ENCODE measurements at places on chromosomes 16 and 17.
A peak's percentile ranks its signal among the peaks of the same experiment; 100 is the strongest.

GRCh38 chr17:30161601-30162000 is 45.0 kb downstream of the NSRP1 start:
- no peak for DNase-seq

DNA sequence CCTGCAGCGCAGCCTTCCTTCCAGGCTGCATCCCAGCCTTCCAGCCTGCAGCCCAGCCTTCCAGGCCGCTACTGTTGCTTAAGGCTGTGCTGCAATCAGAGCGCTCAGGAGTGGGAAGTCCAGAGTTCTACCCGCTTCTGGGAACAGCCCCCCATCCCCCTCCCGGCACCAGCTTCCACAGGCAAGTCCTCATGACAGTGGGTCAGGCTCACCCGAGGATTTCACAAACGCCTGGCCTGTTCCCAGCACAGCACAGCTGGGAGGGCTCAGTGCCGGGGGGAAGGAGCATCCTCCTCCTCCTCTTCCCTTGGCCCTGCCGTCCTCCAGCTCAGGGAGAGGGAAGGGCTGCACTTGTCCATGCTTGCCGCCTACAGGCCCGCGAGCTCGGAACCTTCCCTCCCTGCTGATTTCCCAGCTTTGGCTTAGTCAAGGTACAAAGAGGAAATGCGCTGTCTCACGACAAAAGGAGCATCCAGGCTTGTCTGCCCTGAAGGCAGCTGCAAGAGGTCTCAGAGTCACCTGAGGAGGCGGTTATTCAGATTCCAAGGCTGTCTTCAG is 8.3 kb downstream of the SOCS3 start:
- DNase-seq = peak; percentile 94

- no peak for DNase-seq
Measured at GRCh38 chr17:76237859-76238313, 2.4 kb downstream of the RNF157 start.

- DNase-seq = no peak
Measured at GRCh38 chr17:54899201-54899600, 1.5 kb upstream of the TOM1L1 start.

- DNase-seq = no peak
Measured at GRCh38 chr16:58399718-58400633, 7.7 kb downstream of the GINS3 start.

DNA sequence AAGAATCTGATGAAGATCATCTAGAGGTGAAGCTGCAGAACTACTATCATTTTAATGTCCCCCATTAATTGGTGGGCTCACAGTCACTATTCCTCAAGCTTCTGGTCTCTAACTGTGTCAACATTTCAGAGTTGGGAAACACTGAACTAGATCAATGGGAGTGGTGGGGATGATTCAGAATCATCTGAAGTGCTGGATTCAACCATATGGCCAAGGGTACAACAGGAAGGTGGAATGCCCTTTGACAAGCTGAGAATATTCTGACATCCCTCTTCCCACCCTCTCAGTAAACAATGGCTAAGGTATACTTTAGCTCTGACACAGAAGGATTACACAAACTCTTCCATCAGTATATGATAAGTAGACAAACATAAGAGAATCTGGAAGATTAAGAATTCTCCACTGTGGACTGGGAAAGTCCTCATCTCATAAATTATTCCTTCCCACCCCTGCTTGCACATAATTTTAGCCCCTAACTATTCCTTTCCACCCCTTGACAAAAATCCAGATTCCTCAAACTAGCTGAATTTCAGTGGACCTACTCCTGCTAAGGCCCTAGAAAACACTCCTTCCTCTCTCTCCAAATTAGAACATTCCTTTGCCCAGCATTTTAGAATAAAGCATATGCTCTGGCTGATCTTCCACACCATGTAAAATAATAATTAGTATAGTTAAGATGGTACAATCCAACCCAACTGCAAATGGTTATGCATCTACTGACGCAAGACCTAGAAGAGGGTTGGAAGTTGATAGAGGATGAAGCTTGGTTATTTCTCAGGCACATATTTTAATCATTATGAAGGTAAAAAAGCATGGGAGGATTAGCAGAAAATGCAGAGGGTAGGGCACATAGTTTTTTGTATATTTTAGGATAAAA is 16.3 kb upstream of the RFFL start:
- no peak for DNase-seq

GRCh38 chr16:84198401-84198800 is 7.4 kb downstream of the ADAD2 start:
- DNase-seq = peak; percentile 52

DNA sequence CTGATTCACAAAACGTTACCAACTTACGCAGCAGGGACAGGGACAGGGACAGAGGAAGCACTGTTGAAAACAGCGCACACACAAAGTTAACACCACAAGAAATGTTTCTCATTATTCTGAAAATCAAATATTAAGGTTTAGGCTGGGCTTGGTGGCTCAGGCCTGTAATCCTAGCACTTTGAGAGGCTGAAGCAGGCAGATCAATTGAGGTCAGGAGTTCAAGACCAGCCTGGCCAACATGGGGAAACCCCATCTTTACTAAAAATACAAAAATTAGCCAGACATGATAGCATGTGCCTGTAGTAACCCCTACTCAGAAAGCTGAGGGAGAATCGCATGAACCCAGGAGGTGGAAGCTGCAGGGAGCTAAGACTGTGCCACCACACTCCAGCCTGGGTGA is 4.2 kb downstream of the CYTH1 start:
- DNase-seq = no peak

- DNase-seq = no peak
Measured at GRCh38 chr17:42025191-42025579, 5.3 kb downstream of the NKIRAS2 start.

DNA sequence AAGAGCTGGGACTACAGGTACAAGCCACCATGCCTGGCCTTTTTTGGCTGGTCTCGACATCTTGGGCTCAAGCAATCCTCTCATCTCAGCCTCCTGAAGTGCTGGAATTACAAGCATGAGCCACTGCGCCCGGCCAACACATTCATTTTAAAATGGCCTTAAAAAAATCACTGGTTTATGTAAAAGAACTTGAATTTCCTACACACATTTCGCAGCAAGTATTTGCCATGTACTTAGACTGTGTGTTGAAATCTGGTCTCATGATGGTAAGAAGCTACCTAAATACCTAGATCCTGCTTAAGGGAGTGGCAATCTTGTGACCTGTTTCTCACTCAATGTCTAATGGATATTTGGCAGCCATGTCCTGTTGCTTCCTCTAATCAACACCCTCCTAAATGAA is 8.5 kb upstream of the CYTH1 start:
- no peak for DNase-seq

DNA sequence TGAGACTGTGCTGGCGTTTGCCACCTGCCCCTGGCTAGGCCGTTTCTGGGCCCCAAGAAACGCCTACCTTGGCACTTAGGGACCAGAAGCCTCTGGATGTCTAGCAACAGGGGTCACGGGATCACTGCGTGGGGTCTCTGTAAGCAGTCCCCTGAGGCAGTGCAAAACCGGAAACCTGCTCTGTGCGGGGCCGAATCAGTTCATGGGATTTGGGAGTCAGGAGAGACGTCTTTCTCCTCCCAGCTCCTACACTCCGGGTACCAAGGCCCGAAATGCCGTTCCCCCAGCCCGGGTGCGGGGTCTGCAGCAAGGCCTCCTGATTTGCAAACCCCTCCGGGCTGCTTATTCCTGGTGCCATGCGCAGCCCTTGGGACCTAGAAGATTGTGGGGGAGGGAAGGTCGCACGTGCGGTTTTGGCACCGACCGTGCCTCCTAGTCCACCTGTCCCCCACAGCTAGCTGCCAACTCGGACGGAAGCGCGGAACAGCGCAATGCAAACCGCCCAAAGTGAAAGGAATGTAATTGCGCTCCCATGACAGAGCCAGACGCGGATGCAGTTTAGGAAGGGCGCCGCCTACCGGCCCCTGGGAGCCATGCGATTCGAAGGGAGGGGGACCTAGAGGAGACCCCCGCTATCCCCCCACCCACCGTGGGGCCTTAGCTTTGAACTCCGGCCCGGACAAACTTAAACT is 6.5 kb downstream of the IRX5 start:
- no peak for DNase-seq

DNA sequence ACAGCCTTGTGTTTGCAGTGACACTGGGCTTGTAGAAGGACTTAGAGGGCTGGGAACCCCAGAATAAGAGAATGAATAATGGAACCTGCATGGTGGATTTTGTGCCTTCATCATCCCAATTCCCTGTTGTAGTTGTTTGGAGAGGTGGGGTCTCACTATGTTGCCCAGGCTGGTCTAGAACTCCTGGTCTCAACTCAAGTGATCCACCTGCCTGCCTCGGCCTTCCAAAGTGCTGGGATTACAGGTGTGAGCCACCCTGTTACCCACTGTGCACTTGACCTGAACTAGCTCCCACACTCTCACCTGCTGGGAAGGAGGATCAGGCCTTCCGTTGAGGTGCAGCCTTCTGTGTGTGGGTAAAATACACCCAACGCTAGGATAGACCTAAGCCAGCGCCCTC is 55.4 kb downstream of the RAP1GAP2 start:
- no peak for DNase-seq

DNA sequence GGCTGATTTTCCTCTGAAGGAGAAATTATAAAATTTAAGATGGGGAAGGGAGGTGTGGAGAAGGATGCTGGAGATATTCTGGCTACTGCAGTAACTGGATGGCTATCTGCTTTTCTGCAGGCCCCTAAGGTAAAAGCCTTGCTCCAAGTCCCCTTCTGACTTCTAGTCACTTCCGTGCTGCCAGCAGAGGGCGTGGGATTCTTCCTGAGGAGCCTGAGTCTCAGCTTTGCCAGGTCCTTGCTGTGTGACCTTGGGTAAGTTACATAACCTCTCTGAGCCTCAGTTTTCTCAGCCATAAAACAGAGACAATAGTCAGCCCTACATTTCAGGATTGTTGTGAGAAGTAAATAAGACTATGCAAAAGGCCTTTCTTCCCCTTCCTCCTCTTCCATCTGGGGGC is 24.3 kb upstream of the TMEM220 start:
- no peak for DNase-seq

DNA sequence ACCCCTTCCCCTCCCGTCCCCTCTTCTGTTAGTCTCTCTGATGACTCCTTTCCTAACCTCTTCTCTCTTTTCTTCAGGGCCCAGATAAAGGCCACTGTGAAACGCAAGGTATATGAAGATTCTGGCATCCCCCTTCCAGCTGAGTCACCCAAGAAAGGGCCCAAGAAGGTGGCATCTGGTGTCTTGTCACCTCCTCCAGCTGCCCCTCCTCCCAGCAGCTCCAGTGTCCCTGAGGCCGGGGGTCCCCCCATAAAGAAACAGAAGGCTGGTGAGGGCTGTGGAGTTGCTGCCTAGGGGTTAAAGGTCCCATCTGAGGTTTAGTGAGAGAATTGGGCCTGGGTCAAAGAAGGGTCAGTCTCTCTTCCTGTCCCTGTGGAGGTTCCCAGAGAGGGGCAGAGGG is 4.0 kb downstream of the RNASEK start:
- no peak for DNase-seq

- no peak for DNase-seq
Measured at GRCh38 chr17:62587554-62587953, 39.9 kb upstream of the MRC2 start.

DNA sequence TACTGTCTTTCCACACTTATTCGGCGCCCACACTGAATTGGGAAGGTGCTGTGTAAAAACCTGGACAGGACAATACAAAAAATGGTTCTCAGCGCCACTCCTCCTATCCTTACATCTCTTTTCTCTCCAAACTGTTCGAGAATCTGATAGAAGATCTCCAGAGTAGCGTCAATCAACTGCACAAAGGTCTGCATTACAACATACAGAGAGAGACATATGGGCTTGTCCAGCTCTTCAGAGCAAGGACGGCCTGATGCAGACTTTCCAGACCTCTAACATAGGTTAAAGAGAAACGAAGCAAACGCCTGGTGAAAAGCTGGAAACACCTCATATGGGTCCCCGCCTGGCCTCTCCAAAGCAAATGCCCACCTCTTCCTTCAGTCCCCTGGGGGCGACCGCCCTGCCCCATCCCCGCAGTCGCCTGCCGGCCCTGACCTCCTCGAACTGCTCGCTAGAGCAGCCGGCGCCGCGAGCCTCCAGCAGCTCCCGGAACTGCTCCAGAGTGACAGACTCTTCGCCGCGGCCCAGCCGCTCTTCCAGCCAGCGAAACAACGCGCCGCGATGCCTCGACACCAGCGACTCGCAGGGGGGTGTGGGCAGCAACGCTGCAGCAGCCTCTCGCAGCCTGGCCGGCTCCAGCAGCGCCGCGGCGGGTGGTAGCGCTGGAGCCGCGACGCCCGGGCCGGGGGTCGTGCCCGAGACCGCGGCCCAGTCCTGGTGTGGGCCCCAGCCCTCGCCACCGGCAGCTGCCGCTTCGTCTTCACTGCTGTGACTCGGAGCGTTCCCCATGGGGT is 526 bp downstream of the ZZEF1 start:
- no peak for DNase-seq

DNA sequence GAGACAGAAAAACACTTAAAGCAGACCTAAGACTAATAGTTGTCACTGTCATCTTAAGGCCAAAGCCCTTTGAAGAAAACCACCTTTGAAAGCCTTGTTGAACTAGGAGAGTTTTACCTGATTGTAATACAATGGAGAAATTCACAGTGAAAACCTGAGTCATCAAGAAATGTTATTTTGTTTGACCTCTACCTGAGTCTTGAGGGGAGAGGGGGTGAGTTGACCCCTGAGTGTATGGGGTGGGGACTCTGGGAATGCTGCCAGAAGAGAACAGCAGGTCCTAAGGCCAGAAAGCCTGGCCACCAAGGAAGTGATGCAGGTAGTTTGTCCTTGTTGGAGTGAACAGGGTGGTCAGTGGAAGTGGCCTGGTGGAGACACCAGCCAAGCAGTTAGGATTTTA is 204.3 kb downstream of the SPECC1 start:
- DNase-seq = no peak

GRCh38 chr17:57447357-57447989 is 191.2 kb downstream of the MSI2 start:
- no peak for DNase-seq

- DNase-seq = no peak
Measured at GRCh38 chr17:10116753-10117420, 81.5 kb downstream of the GAS7 start.

DNA sequence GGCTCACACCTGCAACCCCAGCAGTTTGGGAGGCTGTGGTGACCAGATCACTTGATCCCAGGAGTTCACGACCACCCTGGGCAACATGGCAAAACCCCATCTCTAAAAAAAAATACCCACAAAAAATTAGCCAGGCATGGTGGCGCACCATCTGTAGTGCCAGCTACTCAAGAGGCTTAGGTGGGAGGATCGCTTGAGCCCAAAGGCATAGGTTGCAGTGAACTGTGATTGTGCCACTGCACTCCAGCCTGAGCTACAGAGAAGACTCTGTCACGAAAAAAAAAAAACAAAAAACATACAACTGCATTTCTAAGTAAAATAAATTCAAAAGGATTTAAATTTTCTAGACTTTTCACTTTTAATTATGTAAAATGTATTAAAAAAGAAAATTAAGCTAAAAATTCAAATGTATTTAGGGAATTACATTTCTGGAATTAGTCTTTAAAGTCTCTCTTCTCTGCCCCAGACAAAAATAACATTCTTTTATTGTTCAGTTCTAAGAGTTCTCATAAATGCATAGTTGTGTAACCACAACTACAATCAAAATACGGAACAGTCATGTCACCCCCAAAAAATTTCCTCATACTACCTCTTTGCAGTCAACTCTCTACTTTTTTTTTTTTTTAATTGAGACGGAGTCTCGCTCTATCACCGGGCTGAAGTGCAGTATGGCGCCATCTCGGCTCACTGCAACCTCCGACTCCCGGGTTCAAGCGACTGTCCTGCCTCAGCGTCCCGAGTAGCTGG is 14.1 kb downstream of the FAM222B start:
- DNase-seq = no peak

All from tibial nerve (tissue), 4 donors.